Omental fat pad (tissue), 4 donors: ENCODE measurements at places on chromosomes 4 and X. TPM values are rescaled to one million over a fixed set of nuclear protein-coding genes. Genes with fewer than 3 reads are reported as not detected.

DNA sequence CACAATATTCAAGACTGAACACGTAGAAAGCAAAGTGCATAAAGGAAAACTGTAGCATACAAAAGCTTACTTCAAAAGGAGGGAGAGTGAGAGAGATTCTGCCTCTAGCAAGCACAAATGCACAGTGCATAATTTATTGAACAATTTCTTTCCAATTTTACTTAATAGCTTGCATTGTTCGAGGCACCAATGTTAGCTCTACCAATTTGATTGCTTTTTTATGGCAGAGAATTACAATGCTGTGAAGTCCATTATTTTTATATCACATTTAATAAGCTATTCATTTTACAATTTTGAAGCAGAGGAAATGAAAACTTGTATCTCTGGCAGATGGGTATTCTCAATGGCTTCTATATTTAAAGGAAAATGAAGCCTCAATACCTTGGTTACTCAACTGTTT, 331.7 kb downstream of the GPM6A start:
- DNase-seq: no peak

GRCh38 chrX:103197721-103198306, 17.1 kb upstream of the BEX4 start:
- no peak for DNase-seq

- DNase-seq: no peak
These were observed 53.0 kb downstream of the PTCHD1 start for GRCh38 chrX:23387550-23388184.

GRCh38 chr4:16503421-16504100, 277.3 kb upstream of the TAPT1 start:
- no peak for DNase-seq

GRCh38 chr4:146458594-146458993, 63.1 kb downstream of the SLC10A7 start:
- no peak for DNase-seq

DNA sequence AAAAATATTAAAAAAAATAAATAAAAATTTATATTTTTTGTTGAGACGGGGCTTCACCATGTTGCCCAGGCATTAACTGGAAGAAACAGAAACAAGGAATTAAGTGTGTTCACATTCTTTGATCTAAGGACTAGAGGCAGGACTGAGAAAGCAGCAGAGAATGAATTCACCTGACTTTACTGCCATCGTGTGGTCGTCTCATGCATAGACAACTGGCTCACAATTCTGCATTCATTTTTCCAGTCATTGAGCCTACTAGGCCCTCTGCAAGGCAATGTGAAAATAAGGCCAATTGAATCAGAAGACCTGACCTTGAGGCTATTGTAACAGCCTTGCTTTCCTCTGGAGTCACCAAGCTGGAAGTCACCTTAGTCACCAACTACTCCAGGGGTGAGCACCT, 37.4 kb downstream of the LHFPL1 start:
- no peak for DNase-seq

- no peak for DNase-seq
These were observed 9.9 kb downstream of the PHEX start for GRCh38 chrX:22041907-22042530.

DNA sequence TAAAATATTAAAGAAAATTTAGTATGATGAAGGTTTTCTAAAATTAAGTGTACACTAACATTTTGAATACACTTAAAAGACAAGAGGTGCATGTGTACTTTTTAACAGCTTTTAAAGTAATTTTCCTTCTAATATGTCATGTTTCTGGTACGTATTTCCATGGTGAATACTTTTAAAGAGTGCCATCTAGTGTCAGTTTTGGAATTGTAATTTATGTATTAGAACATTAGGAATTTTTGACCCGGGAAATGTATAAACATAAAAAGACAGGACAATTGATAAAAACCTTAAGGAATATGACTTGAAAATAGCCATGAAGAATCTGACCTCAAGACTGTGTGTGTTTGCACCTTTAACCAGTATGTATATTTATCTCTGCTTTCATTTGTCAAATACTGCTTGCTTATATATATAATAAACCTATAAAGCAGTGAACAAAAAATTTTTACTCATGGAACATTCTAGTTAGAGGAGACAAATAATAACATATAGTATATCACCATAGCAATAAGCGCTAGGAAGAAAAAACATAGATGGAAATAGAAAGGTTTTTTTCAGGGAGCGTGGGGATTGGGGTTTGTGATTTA, 7.2 kb downstream of the GSTCD start:
- no peak for DNase-seq

The ZXDA gene
- total RNA-seq: 4.8 TPM

The CT83 gene
- not detected for total RNA-seq

The RAB41 gene
- not detected for total RNA-seq
